Suprapubic skin (tissue), 4 donors: ENCODE measurements at places on chromosomes 2 and 18. TPM values are rescaled to one million over a fixed set of nuclear protein-coding genes. Genes with fewer than 3 reads are reported as not detected.

GRCh38 chr2:84946204-84947009 lies 24.6 kb upstream of the KCMF1 start:
- H3K27ac ChIP-seq, result no peak overlapping the region
- DNase-seq, result no peak
- H3K4me3 ChIP-seq, result no peak overlapping the region
- no peaks in the 10 kb centered on the region for H3K27me3 ChIP-seq
- H3K36me3 ChIP-seq, result no peaks in the 10 kb centered on the region

Gene ASB18
- total RNA-seq, result not detected

Gene WDR75
- 24.2 TPM for total RNA-seq

- DNase-seq, result no peak
- no peaks in the 10 kb centered on the region for H3K4me1 ChIP-seq
- H3K27me3 ChIP-seq, result no peaks in the 10 kb centered on the region
- no peak overlapping the region for H3K27ac ChIP-seq
These were observed 51.8 kb downstream of the WDR7 start for GRCh38 chr18:56702946-56703345.

Gene GALNT3
- total RNA-seq, result 16.7 TPM

Gene ACTR2
- total RNA-seq, result 54.8 TPM

Gene SCYGR4
- 1.5 TPM for total RNA-seq

DNA sequence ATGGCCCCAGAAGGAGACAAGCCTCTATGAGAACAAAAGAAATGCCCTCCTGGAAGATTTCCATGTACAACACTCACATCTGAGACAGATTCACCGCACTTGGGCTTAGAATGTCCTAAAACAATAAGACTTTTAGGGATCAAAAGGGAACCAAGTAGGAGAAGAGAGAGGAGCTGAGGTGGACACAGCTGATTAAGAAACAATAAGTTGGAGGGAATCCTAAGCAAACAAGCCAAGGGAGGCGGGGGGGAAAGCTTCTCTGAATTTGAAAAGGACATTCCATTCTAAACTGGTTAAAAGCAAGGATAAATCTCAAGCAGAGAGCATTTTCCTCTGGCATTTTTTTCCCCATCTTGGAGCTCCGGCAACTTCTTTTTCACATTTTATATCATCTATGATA lies 9.9 kb downstream of the ACVR1 start:
- H3K27ac ChIP-seq, result no peak overlapping the region
- H3K27me3 ChIP-seq, result no peaks in the 10 kb centered on the region
- H3K36me3 ChIP-seq, result no peaks in the 10 kb centered on the region
- no peak for DNase-seq
- peaks cover 13% of the 10 kb centered on the region for H3K4me1 ChIP-seq

Gene MDH1B
- 0.26 TPM for total RNA-seq

DNA sequence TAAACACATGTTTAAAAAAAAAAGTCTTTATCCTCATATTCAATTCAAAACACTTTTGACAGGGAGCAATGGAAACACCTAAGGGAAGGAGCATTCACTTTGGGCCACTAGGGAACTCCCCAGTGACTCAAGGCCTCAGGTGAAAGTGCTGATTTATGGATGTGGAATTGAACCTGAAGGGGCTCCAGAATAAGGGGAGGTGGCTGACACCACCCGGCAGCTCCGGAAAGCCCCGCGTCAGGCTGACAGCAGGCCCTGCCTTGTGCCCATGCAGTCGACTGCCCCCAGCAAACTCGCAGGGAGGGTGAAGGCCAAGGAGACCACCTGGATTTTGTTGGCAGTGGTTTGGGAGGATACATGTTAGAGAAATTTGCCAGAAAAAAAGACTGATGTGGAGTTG lies 275.3 kb upstream of the NCKAP5 start:
- no peaks in the 10 kb centered on the region for H3K36me3 ChIP-seq
- H3K27ac ChIP-seq, result no peak overlapping the region
- no peaks in the 10 kb centered on the region for H3K4me1 ChIP-seq
- no peaks in the 10 kb centered on the region for H3K27me3 ChIP-seq
- no peak overlapping the region for H3K4me3 ChIP-seq

DNA sequence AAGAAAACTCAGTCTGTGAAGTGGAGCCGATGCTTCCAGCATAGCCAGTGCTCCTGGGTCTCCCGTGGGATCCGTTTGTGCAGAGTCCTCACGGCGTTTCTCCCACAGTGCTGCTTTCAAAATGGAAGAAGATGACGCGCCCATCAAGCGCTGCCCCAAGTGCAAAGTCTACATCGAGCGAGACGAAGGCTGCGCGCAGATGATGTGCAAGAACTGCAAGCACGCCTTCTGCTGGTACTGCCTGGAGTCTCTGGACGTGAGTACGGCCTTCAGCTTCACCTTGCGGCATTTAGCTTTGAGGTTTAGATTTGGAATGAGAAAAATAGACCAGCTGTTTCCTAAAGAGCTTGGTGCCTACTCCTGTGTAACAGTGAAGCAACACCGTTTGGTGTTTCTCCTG lies 107.0 kb downstream of the RNF144A start:
- no peaks in the 10 kb centered on the region for H3K27me3 ChIP-seq
- DNase-seq, result no peak
- no peak overlapping the region for H3K27ac ChIP-seq

DNA sequence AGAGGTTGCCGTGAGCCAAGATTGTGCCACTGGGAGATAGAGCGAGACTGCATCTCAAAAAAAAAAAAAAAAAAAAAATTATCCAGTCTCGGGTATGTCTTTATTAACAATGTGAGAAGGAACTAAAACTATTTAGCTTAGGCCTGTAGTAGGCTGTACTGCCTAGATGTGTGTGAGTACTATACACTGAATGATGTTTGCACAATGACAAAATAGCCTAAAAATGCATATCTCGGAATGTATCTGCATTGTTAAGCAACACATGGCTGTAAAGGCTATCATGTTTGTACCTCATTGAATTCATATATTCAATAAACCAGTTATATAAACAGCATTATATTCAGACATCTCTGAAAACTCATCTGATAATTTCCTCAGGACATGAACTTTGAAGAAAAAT lies 191.2 kb upstream of the SESTD1 start:
- no peaks in the 10 kb centered on the region for H3K4me1 ChIP-seq
- no peaks in the 10 kb centered on the region for H3K27me3 ChIP-seq

DNA sequence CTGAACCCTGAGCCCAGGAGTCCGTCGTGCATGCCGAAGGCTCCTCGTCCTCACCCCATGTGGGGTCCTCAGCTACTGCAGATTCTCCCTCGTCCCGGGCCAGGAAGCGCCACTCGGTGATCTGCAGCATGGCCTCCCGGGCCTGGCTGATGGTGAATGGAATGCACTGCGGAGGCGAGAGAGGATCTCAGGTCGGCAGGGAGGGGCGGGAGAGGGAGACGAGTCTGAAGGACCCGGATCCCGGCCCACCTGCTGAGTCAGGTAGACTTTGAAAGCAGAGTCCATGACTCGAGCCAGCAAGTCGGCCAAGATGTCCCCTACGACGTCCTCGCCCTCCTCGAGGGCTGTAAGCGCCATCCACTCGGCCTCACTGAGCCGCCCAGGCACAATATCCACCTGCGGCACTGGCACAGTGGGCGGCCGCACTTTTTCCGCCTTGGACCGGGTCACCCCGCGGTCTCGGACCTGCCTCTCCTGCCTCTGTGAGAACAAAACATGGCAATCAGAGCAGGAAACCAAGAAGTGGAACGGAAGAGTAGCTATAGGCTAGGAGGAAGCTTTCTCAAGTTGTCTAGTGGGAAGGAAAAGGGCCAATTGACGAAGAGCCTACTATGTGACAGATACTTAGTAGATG lies 5.5 kb downstream of the C2orf81 start:
- H3K27me3 ChIP-seq, result no peaks in the 10 kb centered on the region
- no peak for DNase-seq
- H3K36me3 ChIP-seq, result no peaks in the 10 kb centered on the region
- H3K27ac ChIP-seq, result no peak overlapping the region

GRCh38 chr2:239930871-239931771 lies 94.0 kb downstream of the NDUFA10 start:
- H3K36me3 ChIP-seq, result no peaks in the 10 kb centered on the region
- no peaks in the 10 kb centered on the region for H3K27me3 ChIP-seq
- peaks cover 3% of the 10 kb centered on the region for H3K4me1 ChIP-seq
- H3K4me3 ChIP-seq, result no peak overlapping the region
- peak; percentile 31 for DNase-seq
- no peak overlapping the region for H3K27ac ChIP-seq

- no peak for DNase-seq
- no peaks in the 10 kb centered on the region for H3K4me1 ChIP-seq
- no peak overlapping the region for H3K4me3 ChIP-seq
- H3K27me3 ChIP-seq, result no peaks in the 10 kb centered on the region
- H3K36me3 ChIP-seq, result no peaks in the 10 kb centered on the region
These were observed 647.6 kb upstream of the PKDCC start for GRCh38 chr2:41400088-41400665.
